ENCODE measurements at places on chromosomes 2 and 18.
A peak's percentile ranks its signal among the peaks of the same experiment; 100 is the strongest.

- DNase-seq = no peak
Measured at GRCh38 chr2:42547014-42547413, 21.4 kb upstream of the MTA3 start.

GRCh38 chr18:9454061-9454703 lies 21.1 kb upstream of the RALBP1 start:
- no peak for DNase-seq

DNA sequence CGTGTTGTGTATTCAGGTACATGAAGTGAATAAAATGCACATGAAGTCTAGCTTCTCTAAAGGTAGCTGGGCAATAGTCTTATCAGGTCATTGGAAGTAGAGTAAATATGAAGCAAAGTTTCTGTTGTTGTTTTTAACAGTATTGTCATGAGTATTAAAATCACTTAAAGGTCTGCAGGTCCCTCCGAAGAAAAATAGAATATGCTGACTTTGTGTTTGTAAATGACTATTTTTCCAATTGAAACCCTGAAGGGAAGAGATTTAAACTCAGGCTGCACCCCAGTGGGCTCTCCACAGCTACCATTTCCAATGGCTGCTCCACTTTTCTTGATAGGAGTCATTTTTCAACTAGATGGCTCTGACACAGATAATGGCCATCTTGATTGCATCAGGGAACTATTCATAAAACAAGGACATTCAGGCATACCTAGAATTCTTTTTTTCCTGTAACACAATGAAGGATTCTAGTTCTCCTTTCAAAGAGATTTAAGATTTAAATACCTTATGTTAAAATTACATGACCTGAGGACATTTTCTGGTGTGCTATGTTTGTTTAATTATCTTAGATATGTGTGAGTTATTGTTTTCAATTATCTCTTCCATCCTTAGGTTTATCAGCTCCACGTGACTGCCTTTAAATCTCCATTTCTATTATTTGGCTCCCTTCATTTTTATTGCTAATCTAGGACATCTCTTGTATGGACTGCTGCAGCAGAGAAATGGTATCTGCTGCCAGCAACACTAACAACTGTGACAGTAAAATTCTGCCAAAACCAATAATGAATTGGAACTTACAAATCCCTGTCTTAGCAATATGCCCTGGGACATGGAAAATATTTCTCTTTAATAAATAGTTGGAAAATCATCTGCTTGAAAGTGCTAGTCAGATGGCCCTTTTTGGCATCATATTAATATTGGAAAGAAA lies 149.2 kb upstream of the NOSTRIN start:
- no peak for DNase-seq

DNA sequence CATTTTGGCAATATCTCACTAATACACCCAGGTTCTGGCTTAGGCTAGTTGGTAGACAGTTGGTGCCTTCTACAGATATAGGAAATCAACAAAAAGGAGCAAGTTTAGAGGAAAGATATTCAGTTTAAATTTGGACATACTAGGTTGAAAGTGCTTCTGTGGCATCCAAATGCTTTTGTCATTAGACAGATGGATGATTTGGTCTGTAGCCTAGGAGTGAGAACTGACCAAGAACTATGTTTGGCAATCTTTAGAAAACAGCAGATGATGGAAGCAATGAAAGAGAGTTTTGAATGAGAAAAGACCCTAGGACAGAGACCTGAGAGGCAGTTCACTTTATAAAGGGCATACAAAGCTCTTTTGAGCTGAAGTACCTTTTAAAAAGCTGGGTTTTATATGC lies 201.3 kb upstream of the FSHR start:
- no peak for DNase-seq

GRCh38 chr2:240431661-240432424 lies 3.6 kb upstream of the GPC1 start:
- no peak for DNase-seq

GRCh38 chr2:236146436-236146835 lies 21.8 kb downstream of the GBX2 start:
- DNase-seq = no peak

- no peak for DNase-seq
Measured at GRCh38 chr2:17599617-17600016, 59.1 kb downstream of the VSNL1 start.

GRCh38 chr2:69694894-69695849 lies 46.8 kb upstream of the ANXA4 start:
- DNase-seq = no peak

GRCh38 chr2:65345631-65346030 lies 86.8 kb downstream of the SPRED2 start:
- DNase-seq = no peak

DNA sequence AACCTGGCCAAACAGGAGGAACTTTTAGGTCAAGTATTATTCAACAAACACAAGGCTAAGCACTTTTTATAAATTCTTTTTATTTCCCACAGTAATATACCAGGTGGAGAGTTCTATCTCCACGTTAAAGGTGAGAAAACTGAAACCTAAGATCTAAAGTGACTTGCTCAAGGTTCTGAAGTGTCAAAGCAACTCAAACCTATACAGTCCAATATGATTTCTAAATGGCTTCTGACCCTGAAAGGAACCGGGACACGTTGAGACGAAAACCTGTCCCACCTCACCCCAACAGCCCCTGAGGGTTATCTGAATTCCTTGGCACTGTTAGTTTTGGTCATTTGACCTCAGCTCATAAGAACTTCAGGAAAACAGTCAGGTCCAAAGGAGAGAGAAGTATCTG lies 814.5 kb upstream of the LRATD1 start:
- no peak for DNase-seq

DNA sequence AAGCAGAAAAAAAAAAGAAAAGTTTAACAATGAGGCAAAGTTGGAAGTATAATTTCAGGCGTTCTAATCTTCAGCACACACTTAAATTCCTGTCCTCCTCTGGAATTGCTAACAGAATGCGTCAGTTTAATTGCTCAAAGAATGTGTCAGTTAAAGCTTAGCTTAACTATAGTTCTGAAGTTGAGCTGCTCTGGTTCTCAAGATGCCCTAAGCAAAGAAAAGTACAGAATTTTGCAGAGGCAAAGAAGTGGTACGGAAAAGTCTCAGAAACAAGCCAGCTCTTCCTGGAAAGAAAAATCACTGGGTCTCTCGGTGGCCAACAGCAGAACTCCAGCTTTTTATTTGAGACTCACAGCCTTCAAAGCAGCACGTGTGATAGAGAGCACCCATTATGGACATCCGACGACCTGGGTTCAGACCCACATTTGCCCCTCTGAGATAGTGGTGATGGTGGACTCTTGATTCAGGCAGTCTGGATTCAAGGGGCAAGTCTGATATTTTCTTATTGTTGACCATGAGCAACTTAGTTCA lies 22.2 kb upstream of the MYO3B start:
- no peak for DNase-seq

- peak; percentile 26 for DNase-seq
Measured at GRCh38 chr2:207505728-207506127, 24.0 kb upstream of the CREB1 start.

All from CD4-positive, alpha-beta T cell treated with Interferon alpha-2 for 1 hour (primary cell).